ENCODE measurements at places on chromosomes 6 and 20.

- no peak for DNase-seq
Observed at GRCh38 chr6:143675382-143675900, 2.3 kb upstream of the PHACTR2 start.

GRCh38 chr6:57216235-57217101 is 5.6 kb downstream of the RAB23 start:
- DNase-seq, result peak; percentile 83

DNA sequence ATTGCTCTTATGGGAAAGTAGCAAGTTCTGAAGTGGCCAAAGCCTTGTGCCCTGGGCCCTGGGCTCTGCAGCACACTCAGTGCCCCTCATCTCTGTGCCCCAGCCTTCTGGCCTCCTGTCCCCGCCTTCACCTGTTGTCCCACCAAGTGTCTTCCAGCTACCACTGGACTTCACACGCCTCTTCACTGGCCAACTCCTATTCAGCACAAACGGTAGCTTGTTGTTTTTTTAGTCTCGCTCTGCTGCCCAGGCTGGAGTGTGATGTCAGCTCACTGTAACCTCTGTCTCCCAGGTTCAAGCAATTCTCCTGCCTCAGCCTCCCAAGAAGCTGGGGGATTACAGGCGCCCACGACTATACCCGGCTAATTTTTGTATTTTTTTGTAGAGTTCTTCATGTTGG is 4.8 kb downstream of the CCHCR1 start:
- no peak for DNase-seq

GRCh38 chr6:23531666-23532065 is 594.3 kb upstream of the NRSN1 start:
- no peak for DNase-seq

DNA sequence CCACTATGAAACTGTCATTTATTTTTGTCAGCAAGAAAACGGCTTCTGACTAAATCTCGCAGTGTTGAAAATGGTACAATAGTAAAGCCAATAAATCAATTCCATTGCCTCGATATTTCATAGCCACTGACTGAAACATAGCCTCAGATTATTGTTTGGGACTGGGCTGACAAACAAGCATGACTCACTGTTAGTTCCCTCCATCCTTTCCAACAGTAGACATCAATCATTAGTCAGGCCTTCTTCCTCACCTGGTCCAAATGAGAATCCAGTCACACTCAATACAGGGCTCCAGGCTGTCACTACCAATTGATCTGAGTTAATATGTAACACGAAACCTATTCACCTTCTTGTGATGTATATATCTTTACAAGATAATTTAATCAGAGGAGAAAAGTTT is 66.1 kb downstream of the ADGRB3 start:
- no peak for DNase-seq

DNA sequence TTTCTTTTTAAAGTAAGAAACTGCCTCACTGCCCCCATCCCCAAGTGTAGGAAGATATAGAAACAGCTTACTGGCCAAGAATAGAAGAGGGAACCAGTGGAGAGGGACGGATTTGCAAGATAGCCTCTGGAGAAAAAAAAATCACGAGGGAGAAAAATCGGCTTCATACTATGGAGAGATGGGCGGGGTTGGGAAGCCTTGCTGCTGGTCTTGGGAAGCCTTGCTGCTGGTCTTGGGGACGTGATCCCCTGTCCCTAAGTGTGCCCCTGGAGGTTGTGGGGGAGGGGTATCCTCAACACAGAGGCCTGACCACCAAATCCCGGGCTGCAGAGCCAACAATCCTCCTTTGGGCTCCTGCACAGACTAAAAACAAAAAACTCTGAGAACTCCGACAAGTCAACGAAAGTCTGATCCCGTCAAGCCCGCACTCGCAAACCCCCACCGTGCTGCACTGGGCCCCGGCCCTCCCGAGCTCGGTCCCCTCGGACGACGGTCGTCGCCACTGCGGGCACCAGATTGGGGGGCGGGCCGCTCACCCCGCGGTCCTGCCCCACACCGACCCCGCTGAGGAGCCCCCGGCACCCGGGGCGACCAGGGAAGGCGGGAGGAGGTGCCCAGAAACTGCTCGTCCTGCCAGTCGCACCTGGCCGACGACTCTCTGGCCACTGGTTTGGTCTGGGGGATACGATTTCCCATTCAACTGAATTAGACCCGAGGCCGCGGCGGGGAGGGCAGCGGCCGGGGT is 750 bp downstream of the MAP7 start:
- DNase-seq, result no peak

- DNase-seq, result no peak
Observed at GRCh38 chr6:168164462-168165061, 85.5 kb upstream of the FRMD1 start.

DNA sequence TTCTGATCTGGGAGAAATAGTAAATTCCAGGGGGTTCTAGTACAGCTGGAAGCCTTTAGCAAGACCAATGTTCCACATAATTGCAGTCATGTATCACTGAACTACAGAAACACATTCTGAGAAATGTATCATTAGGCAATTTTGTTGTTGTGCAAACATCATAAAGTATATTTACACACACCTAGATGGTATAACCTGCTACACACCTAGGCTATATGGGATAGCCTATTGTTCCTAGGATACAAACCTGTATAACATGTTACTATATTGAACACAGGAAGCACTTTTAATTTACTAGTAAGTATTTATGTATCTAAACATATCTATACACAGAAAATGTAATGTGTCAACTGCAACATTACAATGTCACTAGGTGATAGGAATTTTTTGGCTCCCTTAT is 525.9 kb upstream of the NRSN1 start:
- DNase-seq, result no peak

DNA sequence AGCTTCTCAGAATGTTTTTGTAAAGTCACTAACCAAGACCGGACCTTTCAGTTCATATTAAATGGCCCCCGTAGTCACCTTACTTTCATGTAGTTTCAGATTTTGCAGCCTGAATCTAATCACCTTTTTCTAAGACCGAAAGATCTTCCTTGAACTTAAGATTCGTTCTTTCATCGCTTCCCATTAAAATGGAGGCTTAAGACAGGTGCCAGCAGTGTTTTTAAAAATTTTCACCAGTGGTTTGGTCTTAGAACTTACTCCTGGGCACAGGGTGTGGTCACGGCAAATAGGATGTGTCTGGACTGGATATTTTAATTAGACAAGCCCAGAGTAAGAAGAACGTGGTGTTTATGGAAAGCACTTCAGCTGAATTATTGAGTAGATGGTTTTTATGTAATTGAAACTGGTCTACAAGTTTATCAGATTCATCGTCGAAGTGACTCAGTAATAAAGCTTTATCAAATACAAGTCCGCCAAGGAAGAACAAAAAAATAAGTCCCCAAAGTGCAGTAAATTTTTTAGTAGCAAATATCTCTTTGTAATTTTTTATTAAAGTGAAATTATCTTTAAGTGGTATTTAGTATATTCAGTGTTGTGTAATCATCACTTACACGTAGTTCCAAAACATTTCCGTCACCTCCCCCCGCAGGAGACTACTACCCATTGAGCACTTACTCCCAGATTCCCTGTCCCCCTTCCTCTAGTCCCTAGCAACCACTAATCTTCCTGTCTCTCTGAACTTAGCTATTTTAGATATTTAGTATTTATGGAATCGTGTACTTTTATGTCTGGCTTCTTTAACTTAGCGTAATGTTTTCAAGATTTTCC is 868 bp downstream of the SRSF3 start:
- peak; percentile 65 for DNase-seq

DNA sequence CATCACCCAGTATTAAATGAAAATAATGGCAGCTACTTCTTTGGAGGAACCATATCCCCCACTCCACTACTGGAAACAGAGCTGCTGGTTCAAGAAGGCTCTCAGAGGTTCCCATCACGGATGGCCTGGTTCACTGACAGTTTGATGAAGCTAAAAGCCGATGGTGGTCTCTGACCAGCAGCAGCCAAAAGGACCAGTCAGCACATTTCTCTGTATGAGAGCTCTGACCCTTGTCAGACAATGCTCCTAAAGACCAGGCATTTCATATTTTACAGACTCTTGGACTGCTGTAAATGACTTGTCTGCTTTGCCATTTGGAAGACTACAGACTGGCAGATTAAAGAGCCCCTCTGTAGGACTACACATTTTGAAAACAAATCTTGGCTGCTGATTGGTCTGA is 16.6 kb downstream of the PRKN start:
- no peak for DNase-seq

GRCh38 chr6:162178666-162179065 is 548.9 kb downstream of the PRKN start:
- no peak for DNase-seq

GRCh38 chr20:51799401-51799860 is 2.9 kb downstream of the SALL4 start:
- no peak for DNase-seq

DNA sequence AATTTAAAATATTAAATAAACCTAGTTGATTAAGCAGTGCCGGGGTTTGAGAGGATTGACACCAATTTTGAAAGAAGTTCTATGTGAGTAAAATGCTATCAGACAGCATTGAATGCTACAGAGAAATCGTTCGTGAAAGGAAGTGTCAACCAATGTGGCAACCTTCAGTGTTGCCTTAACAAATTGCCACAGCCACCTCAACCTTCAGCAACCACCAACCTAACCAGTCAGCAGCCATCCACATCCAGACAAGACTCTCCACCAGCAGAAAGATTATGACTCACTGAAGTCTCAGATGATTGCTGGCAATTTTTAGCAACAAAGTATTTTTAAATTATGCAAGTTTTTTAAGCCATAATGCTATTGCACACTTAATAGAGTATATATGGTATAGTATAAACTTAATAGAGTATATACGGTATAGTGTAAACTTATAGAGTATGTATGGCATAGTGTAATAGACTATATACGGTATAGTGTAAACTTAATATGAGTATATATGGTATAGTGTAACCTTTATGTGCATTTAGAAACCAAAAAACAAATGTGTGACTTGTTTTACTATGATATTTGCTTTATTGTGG is 65.3 kb upstream of the ID4 start:
- peak; percentile 66 for DNase-seq

- DNase-seq, result peak; percentile 45
Observed at GRCh38 chr6:170522565-170523183, 30.4 kb downstream of the PSMB1 start.

- no peak for DNase-seq
Observed at GRCh38 chr6:160419488-160419887, 71.3 kb downstream of the SLC22A3 start.

DNA sequence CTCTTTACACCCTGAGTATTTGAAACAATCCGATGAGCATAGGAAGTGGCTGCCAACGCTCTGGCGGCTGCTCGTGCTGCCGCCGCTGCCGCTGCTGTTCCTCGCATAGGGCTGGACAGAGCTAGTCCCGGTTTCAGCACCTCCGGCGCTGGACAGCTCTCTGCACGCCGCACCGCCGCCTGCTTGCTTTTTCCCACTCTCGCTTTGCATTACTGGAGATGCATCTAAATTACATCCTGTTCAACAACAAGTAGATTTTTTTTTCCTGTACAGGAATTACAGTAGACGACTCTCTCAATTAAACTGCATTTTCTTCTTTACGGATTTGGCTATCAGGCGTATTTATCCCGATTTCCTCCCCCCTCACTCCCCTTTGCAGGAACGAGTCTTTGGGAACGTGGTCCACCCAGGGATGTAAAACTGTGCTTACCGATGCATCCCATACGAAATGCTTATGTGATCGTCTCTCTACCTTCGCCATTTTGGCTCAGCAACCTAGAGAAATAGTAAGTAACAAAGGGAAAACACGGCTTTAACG is 563.8 kb downstream of the LMBRD1 start:
- peak; percentile 65 for DNase-seq

DNA sequence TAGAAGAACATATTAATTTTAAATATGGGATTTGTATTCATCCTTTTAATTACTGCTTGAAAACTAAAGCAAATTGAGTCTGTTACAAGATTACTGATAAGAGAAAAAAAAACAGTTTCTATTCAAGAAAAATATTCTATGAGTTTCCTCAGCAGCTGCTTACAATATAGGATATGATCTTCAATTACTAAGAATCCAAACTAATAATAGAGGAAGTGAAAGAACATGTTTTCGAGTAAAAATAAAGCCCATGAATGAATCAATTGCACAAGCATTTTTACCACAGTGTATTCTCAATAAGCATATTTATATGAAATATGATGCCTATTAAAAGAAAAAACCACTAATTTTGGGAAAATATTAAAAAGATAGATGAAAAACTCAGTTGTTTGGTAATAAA is 63.4 kb downstream of the AHI1 start:
- DNase-seq, result no peak

GRCh38 chr6:75429061-75429703 is 64.4 kb downstream of the FILIP1 start:
- DNase-seq, result no peak

DNA sequence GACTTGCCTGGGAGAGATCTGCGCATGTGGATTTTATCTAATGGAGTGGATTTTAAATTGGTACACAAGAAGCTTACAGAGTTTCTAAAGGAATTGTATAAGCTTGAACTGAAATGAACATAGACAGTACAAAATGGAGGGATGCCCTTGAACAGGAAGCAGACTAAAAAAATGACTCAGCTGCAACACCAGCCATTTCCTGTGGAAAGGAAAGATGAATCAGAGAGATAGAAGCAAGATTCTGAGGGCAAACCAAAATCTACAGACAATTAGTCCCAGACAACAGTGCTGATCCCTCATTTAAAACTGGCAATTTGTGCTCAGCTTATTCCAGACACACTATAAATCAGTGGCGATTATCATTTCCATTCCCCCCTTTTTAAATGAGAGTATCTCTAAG is 114.6 kb upstream of the TCF21 start:
- peak; percentile 83 for DNase-seq

- DNase-seq, result peak; percentile 56
Observed at GRCh38 chr20:6828794-6829423, 61.4 kb downstream of the BMP2 start.

DNA sequence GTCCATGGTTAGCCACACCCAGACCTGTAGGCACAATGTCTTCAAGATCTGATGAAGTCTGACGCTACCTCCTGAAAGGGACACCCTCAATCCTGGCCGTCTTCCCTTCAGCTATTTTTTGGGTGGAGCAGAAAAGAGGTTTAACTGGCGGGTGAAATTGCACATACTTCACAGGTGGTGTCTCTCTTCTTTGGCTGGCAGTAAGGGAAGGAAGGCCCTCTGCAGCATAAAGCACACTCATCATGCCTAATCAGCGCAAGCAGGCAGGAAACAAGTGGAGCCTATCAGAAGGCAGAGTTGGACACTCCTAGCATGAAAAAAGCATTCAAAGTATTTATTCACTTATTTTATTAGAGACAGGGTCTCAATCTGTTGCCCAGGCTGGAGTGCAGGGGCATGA is 32.9 kb downstream of the PNLDC1 start:
- no peak for DNase-seq

DNA sequence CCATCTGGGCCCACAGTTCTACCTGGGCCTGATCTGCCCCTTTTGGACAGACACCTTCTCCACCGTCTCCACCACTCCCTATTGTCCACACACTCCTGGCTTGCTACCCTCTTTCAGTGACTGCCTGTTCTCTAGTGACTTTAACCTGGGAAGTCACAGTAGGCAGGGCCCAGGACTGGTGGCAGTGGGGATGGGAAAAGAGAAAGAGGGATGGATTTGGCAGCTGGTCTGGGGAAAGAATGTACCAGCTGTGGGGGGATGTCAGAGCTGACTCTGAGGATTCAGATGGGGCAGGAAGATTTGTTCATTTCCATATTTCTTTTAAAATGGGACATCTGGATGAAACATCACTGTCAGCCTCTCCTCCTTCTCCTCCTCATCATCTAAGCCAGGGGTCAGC is 85.5 kb downstream of the SULF2 start:
- no peak for DNase-seq

- no peak for DNase-seq
Observed at GRCh38 chr6:12992770-12993169, 276.2 kb downstream of the PHACTR1 start.
